Fibroblast of skin of right quadriceps (primary cell): ENCODE measurements at places on chromosomes 1 and 21.
A peak's percentile ranks its signal among the peaks of the same experiment; 100 is the strongest.

DNA sequence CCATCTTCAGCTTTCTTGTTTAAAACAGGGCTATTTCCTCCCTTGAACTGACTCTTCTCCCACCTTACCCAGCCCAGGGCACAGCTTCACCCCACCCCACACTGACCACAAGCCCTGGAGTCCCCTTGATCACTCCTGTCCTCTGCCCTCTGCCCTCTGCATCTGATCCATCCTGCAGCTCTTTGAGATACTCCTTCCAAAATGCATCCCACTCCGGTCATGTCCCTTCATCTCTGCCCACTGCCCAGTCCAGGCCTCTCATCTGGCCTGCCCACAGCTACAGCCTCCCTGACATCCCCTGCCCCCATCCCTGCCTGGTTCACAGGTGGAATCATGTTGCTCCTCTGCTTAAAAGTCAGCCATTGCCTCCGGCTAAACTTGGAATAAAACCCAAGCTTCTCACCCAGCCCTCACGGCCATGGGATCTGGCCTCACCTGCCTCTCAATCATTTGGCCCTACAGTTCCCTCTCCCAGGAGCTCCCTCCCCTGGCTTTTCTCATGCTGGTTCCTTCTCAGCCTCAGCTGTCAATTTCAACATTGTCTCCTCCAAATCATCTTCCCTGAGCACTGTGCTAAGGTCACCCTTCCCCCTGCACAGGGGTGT, 202.0 kb downstream of the MATN1 start:
- DNase-seq: no peak

GRCh38 chr1:7303554-7304317, 467.4 kb upstream of the VAMP3 start:
- DNase-seq: no peak

DNA sequence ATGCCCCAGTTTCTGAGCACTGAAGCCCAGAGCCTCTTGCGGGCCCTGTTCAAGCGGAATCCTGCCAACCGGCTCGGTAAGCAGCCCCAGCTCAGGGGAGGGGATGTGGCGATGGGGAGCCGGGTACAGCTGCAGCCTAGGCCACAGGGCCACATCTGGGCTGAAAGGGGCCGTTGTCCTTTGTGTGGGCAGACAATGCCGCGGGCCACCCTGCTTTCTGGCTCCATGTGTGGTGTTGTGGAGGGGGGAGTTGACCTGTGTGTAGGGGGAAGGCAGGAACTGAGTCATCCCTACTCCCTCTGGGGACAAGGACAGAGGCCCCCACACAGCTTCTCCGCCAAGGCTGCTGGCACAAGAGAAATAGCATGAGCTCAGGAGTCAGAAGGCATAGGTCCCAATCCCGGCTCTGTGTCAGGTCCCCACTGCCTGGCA, 26.0 kb downstream of the RPS6KA1 start:
- DNase-seq: peak; percentile 10

GRCh38 chr1:29122682-29123052, 1.0 kb downstream of the TMEM200B start:
- peak; percentile 81 for DNase-seq

- DNase-seq: no peak
Observed at GRCh38 chr1:208146650-208147049, 97.5 kb downstream of the PLXNA2 start.

DNA sequence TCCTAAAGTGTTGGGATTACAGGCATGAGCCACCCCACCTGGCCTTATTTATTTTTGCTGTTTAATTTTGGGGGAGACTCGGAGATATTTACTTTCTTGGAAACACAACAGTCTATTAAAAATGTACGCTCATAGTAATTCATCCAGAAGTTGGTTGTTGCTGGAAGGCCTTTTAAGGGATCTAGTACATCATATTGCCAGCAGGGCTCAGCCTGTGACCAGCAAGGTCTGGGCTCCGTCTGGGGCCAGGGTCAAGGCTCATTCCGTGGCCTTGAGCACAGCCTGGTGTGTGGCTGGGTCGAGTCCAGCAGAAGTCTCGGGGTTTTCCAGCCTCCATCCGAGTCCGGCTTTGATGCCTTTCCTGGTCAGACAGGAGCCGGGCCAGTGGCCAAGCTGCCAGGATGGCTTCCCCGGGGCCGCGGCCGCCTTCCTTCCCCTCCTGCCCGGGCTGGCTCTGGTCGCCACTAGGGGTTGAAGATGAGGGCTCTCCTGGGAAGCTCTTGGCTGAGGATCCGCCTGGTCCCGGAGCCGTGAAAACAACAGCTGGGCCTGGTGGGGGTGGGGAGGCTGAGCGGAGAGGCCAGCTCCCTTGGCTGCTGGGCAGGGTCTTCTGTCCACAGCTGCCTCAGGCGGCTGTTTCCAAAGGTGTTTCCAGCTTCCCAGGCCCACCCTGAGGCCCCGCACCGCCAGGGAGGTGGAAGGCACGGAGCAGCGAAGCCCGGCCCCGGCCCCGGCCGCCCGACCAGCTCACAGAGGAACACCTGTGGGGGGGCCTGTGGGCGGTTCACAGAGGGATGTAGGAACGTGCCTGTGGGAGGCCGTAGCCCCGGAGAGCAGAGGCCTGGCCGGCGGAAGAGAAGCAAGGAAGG, 5.1 kb upstream of the VWA1 start:
- peak; percentile 45 for DNase-seq

GRCh38 chr21:44779417-44780136, 22.0 kb downstream of the UBE2G2 start:
- no peak for DNase-seq

DNA sequence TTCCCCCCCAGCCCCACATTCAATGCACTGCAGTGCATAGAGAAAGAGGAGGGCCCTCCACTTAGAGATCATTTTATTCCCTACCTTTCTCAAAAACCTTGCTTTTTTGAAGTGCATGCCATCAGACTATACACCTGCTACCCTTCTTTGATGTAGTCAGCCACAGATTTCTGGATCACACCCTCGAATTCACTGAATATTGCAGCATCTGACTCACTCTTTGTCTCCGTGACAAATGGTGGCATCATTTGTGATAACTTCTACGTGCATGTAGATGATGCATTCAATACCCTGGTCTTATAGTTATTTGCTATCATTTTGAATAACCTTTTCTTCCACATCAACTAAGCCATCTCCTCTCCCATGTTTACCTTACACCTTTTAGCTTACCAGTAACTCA, 310.3 kb upstream of the SGIP1 start:
- DNase-seq: no peak

DNA sequence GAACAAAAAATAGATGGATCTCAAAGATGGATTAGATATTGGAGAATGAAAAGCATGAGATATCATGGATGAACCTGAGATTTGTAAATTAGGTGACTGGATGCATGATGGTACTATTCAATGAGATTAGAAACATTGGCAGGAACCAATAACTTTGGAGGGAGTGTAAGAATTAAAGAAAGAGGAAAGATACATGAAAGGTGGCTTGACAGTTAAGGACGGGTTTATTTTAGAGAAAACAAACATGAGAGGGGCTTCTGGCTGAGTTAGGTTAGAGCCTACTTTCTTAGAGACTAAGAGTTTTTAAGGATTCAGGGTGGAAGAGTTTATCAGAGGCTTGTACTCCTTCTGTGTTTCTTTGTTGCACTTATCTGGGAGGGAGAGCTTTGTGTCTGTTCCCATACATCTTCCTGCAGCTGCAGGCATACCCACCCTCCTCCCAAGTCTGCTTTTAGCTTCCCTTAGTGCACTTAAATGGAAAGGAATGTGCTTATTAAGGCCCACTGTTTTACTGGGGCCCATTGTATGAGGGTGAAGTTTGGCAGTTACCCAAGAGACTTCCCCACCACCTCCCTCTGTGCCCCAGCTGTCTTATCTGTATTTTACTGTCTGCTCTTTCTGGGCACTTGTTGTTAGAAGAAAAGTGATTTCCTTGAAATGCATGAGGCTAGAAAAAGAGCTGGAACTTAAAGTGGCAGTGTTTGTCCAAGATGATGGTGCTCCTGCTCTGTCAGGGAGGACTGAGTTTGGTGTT, 26.1 kb upstream of the CR2 start:
- no peak for DNase-seq

DNA sequence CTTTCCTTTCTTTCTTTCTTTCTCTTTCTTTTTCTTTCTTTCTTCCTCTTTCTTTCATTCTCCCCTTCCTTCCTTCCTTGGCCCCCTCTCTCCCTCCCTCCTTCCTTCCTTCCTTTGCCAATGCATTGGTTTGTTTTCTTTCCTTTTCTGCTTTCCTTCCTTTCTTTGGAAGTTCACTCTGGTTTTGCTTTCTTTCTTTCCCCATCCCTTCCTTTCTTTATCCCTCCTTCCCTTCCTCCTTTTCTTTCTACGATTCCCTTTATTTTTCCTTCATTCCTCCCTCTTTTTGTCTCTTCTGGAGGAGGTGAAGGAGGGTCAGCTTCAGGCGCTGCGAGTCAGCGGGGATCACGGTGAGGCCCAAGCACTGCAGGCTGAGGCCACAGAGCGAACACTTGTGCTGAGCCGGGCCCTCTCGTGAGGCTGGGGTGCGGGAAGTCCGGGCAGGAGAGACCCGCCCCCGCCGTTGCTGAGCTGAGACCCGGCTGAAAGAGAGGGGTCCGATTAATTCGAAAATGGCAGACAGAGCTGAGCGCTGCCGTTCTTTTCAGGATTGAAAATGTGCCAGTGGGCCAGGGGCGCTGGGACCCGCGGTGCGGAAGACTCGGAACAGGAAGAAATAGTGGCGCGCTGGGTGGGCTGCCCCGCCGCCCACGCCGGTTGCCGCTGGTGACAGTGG, 1.5 kb downstream of the SIM2 start:
- no peak for DNase-seq

DNA sequence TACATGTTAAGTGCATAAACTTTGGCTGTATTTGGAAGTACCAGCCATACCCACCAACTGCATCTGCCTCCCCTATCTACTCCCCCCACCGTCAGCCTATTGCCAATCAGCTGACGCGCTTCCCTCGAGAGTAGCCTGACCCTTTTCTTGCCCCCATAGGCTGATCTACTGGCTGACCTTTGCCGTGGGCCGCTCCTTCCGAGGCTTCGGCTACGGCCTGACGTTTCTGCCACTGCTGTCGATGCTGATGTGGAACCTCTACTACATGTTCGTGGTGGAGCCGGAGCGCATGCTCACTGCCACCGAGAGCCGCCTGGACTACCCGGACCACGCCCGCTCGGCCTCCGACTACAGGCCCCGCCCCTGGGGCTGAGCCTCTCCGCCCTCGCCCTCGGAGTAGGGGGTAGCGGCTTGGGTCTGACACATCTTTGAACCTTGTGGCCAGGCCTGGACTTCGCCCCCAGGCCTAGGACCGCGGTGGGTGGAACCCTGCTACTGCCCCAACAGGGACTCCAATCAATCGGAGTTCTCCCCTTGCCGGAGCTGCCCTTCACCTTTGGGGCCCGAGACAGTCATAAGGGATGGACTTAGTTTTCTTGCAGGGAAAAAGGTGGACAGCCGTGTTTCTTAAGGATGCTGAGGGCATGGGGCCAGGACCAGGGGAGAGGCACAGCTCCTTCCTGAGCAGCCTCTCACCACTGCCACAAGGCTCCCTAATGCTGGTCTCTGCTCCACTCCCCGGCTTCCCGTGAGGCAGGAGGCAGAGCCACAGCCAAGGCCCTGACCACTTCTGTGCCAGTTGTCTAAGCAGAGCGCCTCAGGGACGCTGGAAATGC, 4.0 kb downstream of the GLMP start:
- peak; percentile 66 for DNase-seq
